Chondrocyte (in vitro differentiated cells): ENCODE measurements at places on chromosomes 7 and 10. TPM values are rescaled to one million over a fixed set of nuclear protein-coding genes. Genes with fewer than 3 reads are reported as not detected.

DNA sequence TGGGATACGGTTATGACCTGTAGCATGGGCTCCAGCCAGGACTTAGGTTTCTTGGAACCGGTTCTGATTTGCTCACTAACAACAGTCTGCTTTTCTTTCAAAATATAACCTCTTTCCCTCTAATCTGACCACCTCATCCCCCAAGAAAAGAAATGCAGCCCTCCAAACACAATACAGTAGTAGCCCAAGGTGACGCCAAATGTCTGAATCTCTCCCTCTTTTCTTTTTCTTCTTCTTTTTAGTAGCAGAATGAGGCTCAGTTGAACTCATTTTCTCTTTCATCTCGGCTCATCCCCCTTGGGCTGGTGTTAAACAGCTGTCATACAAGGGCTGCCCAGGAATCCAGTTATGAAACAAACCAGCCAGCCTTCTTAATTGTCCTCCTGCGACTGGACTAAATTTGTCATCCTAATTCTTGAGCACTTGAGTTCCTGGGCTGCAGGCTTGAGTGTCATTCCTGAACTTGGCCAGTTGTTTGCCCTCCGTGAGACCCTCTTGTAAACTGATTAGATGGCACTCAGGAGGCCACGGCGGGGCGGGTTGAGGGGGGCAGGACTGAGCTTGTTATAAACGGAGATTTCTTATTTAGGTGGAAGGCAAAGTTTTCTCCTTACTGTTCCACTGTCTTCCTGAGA, 94.8 kb downstream of the SORCS3 start:
- no peaks in the 10 kb centered on the region for H3K4me1 ChIP-seq
- peaks cover 5% of the 10 kb centered on the region for H3K27me3 ChIP-seq
- no peak for DNase-seq
- no peak overlapping the region for H3K4me3 ChIP-seq
- no peaks in the 10 kb centered on the region for H3K36me3 ChIP-seq
- H3K27ac ChIP-seq = no peak overlapping the region

Gene FAM241B
- total RNA-seq = 5.0 to 13.7 TPM (median 9.7 TPM) in 3 replicates

GRCh38 chr7:91330866-91331265, 66.6 kb downstream of the FZD1 start:
- no peak overlapping the region for H3K4me3 ChIP-seq
- DNase-seq = no peak
- H3K36me3 ChIP-seq = no peaks in the 10 kb centered on the region
- H3K27ac ChIP-seq = no peak overlapping the region

DNA sequence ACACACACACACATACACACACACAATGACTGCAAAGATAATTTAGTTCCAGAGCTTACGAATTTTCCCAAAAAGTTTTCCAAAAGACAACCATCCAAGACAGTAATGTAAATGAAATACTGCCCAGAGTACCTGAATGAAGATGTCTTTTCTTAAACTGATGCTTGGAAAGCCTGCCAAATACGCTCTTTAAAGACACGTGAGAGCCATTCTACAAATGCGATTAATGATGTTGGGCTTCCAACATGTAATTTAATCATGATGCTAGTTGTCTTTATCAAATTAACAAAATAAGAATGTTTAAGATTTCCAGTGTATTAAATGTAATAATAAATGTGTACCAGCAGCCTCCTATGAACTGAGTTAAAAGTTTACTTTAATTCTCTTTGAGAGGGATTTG, 11.1 kb downstream of the ERCC6 start:
- H3K27me3 ChIP-seq = no peaks in the 10 kb centered on the region
- DNase-seq = no peak
- no peak overlapping the region for H3K4me3 ChIP-seq
- H3K27ac ChIP-seq = no peak overlapping the region

DNA sequence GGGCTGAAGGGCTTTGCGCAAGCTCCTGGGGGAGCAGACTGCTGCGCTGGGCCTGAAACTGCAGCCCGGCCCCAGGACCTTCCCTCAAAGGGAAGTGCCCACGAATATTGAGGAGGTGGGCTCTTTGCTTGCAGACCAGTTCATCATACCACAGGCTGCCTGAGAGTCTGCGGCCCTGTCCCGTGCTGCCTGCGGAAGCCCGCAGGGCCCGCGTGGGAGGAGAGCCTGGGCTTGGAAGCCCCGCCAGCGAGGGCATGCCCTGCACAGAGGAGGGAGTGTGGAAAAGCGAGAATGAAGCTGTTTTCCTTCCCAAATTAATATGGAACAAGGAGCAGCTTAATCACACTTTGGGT, 83.6 kb upstream of the MKI67 start:
- H3K4me3 ChIP-seq = peak overlapping the region; percentile 45
- H3K36me3 ChIP-seq = no peaks in the 10 kb centered on the region
- peaks cover 5% of the 10 kb centered on the region for H3K4me1 ChIP-seq
- H3K27me3 ChIP-seq = no peaks in the 10 kb centered on the region

GRCh38 chr10:128630787-128631252, 504.6 kb upstream of the MKI67 start:
- H3K36me3 ChIP-seq = no peaks in the 10 kb centered on the region
- no peaks in the 10 kb centered on the region for H3K27me3 ChIP-seq
- H3K27ac ChIP-seq = no peak overlapping the region
- no peak for DNase-seq
- H3K4me1 ChIP-seq = peaks cover 3% of the 10 kb centered on the region

DNA sequence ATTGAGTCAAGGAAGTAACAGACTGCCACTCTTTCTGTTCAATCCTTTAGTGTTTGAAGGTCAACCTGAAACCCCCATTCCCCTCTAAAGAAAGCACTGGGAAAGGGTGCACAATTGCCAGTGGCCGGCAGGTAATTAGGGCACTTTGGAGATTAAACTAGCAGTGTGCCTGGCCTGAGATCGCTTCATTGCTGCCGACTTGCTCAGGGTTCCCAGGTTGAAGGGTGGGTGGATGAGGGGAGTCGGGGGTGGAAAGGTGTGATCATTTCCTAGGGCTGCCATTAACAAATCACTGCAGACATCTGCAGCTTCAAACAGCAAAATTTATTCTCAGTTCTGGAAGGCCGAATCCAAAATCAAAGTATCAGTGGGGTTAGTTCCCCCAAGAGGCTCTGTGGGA, 16.3 kb upstream of the BTBD16 start:
- no peak for DNase-seq
- no peak overlapping the region for H3K27ac ChIP-seq
- H3K4me1 ChIP-seq = peaks cover 21% of the 10 kb centered on the region
- H3K4me3 ChIP-seq = no peak overlapping the region
- no peaks in the 10 kb centered on the region for H3K27me3 ChIP-seq

- no peak overlapping the region for H3K4me3 ChIP-seq
- H3K27ac ChIP-seq = peak overlapping the region; percentile 45
- H3K4me1 ChIP-seq = peaks cover 12% of the 10 kb centered on the region
- no peak for DNase-seq
These were observed 323.6 kb downstream of the BBS9 start for GRCh38 chr7:33452805-33453502.

GRCh38 chr7:107693396-107693795, 32.8 kb downstream of the SLC26A4 start:
- peaks cover 52% of the 10 kb centered on the region for H3K4me1 ChIP-seq
- H3K27ac ChIP-seq = no peak overlapping the region
- H3K27me3 ChIP-seq = no peaks in the 10 kb centered on the region
- no peak overlapping the region for H3K4me3 ChIP-seq

- no peak overlapping the region for H3K4me3 ChIP-seq
- peaks cover 6% of the 10 kb centered on the region for H3K27me3 ChIP-seq
- no peak overlapping the region for H3K27ac ChIP-seq
- DNase-seq = no peak
- H3K4me1 ChIP-seq = peaks cover 13% of the 10 kb centered on the region
These were observed 992 bp upstream of the SLC39A12 start for GRCh38 chr10:17950726-17951125.

Gene OR13A1
- not detected in 3 replicates for total RNA-seq

GRCh38 chr7:111029574-111030251, 61.2 kb upstream of the LRRN3 start:
- peak overlapping the region; percentile 73 for H3K27ac ChIP-seq
- no peak for DNase-seq
- no peak overlapping the region for H3K4me3 ChIP-seq
- no peaks in the 10 kb centered on the region for H3K36me3 ChIP-seq

GRCh38 chr7:42960762-42961161, 28.6 kb downstream of the MRPL32 start:
- DNase-seq = no peak
- no peak overlapping the region for H3K4me3 ChIP-seq
- no peaks in the 10 kb centered on the region for H3K36me3 ChIP-seq
- no peaks in the 10 kb centered on the region for H3K4me1 ChIP-seq
- peaks cover 2% of the 10 kb centered on the region for H3K27me3 ChIP-seq
- H3K27ac ChIP-seq = no peak overlapping the region

Gene TRPV5
- not detected in 3 replicates for total RNA-seq

GRCh38 chr10:74137992-74138391, 12.6 kb downstream of the AP3M1 start:
- no peak overlapping the region for H3K4me3 ChIP-seq
- no peak overlapping the region for H3K27ac ChIP-seq
- DNase-seq = no peak
- peaks cover 11% of the 10 kb centered on the region for H3K4me1 ChIP-seq

DNA sequence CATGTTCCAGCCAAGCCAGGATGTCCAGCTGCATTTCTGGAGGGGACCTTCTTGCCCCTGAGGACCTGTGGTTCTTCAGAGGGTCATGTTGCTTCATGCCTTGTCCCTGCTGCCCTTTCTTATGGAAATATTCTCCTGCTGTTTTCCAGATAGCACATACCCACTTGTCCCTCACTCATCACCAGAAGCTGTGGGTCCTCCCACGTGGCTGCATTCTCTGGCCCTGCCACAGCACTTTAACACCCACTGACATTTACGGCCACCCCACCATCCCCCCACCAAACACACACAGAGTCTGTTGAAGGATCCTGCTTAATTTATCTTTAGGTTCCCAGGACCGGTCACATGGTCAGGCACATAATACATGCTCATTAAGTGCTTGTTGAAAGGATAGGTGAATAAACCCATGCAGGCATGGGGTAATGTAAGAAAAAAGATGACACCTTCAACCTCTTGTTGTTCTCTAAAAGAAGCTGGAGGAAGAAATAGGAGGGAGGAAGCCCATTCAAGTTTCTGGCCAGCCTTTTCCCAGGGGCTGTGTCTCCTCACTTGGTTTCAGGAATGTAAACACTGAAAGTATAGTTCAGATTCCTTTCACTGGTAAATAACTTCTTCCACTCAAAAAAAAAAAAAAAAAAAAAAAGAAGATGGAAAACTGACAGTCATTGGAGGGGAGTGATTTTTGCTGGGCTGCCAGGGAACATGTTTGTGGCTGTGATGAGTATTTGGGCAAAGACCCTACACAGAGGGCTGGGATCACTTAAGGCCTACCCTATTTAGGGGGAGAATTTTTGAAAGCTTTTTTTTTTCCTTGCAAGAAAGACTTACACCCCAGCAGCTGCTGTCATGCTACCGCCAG, 19.8 kb upstream of the BMPER start:
- H3K27me3 ChIP-seq = no peaks in the 10 kb centered on the region
- H3K4me3 ChIP-seq = no peak overlapping the region
- DNase-seq = no peak
- no peaks in the 10 kb centered on the region for H3K36me3 ChIP-seq

Gene VIPR2
- 0.07 TPM in 1 of 3 replicates, not detected in the others for total RNA-seq

Gene MYH16
- total RNA-seq = not detected in 3 replicates

- DNase-seq = no peak
- H3K27ac ChIP-seq = peak overlapping the region; percentile 39
- H3K4me3 ChIP-seq = no peak overlapping the region
- H3K36me3 ChIP-seq = no peaks in the 10 kb centered on the region
These were observed 3.4 kb downstream of the CDK1 start for GRCh38 chr10:60781661-60782060.

Gene C10orf67
- not detected in 3 replicates for total RNA-seq

- H3K4me3 ChIP-seq = no peak overlapping the region
- H3K36me3 ChIP-seq = no peaks in the 10 kb centered on the region
- no peak for DNase-seq
- peaks cover 6% of the 10 kb centered on the region for H3K27me3 ChIP-seq
These were observed 9.2 kb downstream of the NEBL start for GRCh38 chr10:20887706-20888555.

Gene OR2A12
- total RNA-seq = not detected in 3 replicates

DNA sequence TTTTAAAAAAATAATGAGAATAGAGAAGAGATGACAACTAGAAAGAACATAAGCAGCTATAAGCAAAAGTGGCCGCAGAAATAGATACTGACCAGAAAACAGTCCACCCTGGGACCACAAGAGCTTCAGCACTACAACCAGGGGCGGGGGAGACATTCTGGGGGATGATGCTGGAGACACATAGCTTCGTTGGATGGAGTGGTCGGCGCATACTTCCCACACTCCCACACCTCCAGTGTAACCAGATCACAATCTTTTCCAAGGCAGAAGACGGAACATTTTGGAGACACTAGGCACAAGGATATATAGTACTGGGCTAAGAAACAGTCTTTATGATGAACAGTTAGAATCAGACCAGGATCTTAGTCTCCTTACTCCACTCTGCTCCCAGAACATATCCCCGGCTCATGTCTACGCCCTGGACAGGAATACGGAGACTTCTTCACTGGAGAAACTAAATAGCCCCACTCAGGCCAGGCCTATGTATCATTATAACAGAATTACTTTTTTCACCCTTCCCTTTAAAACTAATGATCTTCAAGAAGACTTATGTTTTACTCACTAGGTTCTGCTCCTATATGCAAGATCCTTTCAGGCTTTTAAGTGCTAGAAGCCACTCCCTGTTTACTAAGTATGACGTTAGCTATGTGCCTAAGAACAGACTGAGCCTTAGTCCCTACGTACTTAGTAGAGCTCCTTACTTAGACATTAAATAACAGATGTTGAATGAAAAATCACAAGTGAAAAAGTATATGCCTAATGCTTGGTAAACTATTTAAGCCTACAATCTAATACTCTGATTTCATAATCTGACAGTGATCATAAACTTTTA, 169.6 kb downstream of the SRPK2 start:
- no peak for DNase-seq
- H3K4me3 ChIP-seq = no peak overlapping the region
- no peaks in the 10 kb centered on the region for H3K27me3 ChIP-seq
- peaks cover 50% of the 10 kb centered on the region for H3K4me1 ChIP-seq
- H3K36me3 ChIP-seq = peaks cover 4% of the 10 kb centered on the region

Gene FOXI2
- total RNA-seq = not detected in 3 replicates

DNA sequence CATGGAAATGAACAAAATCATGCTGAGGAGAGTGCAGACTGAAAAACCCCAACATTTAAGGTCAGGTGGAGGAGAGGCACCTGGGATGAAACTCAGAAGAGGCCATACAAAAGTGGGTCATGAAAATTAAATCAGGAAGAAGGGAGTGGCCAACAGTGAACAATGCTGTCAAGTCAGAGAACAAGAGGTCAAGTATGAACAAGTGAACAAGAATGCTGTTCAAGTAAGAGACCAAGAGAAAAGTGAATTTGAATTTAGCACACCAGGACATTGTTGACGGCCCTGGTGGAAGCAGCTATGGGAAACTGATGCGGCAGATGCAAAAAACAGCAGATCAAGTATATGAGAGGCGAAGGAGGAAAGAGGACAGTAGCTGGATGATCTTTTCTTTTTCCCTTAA, 7.9 kb downstream of the CEP41 start:
- H3K27ac ChIP-seq = no peak overlapping the region
- H3K4me3 ChIP-seq = no peak overlapping the region
- H3K36me3 ChIP-seq = no peaks in the 10 kb centered on the region
- DNase-seq = no peak
- H3K4me1 ChIP-seq = no peaks in the 10 kb centered on the region
- H3K27me3 ChIP-seq = no peaks in the 10 kb centered on the region
